ENCODE measurements at places on chromosomes 3 and 15. TPM values are rescaled to one million over a fixed set of nuclear protein-coding genes. Genes with fewer than 3 reads are reported as not detected.

DNA sequence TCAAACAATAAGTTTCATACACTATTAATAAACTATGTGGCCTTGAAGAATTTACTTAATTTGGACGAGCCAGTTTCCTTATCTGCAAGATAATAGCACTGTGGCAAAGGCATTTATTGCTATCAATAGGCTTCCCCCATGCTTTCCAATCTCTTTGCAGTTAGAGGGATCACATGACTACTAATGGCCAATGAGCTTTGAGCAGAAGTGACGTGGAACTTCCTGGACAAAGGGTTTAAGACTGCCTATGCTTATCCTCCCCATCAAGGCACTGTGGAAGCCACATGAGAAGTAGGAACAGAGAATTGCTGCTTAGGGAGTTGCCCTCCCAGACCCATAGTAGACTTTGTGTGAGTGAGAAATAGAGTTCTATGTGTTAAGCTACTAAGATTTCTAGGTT is 16.7 kb upstream of the ZMAT3 start:
- DNase-seq: no peak

ZNF80 gene
- polyA plus RNA-seq: not detected

ISG20 gene
- 1.7 TPM for polyA plus RNA-seq

DNA sequence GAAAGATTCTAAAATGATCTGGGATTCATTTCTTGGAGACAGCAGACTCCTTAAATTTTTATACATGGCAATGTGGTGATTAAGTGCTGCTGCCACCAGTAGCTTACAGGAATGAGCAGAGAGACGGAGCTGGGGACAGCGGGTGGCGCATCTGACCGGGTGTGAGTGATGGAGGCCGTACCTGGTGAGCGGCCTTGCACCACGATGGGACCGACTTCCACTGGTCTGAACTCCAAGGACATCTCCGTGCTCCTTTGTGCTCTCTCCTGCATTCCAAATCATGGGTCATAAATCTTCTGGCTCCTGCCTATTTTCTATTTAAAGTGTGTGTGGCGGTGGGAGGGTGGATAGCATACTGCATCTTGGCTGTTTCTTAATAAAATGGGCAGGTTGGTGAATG is 262.6 kb downstream of the ABHD5 start:
- no peak for DNase-seq

- DNase-seq: no peak
Observed at GRCh38 chr3:15079091-15079490, 14.0 kb upstream of the MRPS25 start.

TM4SF4 gene
- not detected for polyA plus RNA-seq

- DNase-seq: peak; percentile 76
Observed at GRCh38 chr15:39171944-39172368, 408.9 kb upstream of the THBS1 start.

DNA sequence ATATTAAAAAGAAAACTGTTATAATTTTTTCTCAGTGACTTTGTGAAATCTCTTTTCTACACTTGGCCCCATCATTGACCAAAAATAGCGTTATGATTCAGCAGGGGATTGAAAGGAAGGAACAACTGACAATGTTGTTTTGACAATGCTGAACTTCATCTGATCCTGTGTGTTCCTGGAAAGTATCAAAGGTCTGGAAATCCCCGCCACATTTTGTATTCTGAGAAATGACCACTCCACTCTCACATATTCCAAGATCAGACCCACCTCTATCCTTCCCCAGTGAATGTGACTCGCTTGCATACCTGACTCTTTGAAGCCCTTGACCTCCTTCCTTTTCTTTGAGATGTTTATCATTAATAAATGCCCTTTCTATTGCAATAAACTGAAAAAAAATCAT is 9.7 kb upstream of the RIOX2 start:
- peak; percentile 85 for DNase-seq

CCR5 gene
- polyA plus RNA-seq: 0.39 TPM

- DNase-seq: peak; percentile 85
Observed at GRCh38 chr3:56683122-56683817, at the start of gene TASOR. Gene TASOR (minus strand): TSS chr3:56683265. CDS start chr3:56683006, 259 bp downstream.

THPO gene
- polyA plus RNA-seq: 1.1 TPM

MUC13 gene
- not detected for polyA plus RNA-seq

GRCh38 chr3:159191447-159191846 is 389.6 kb downstream of the MFSD1 start:
- DNase-seq: no peak

WDR76 gene
- polyA plus RNA-seq: 13.1 TPM

GRCh38 chr3:155648013-155648591 is 96.8 kb downstream of the PLCH1 start:
- no peak for DNase-seq

KIF7 gene
- polyA plus RNA-seq: 7.9 TPM

DNA sequence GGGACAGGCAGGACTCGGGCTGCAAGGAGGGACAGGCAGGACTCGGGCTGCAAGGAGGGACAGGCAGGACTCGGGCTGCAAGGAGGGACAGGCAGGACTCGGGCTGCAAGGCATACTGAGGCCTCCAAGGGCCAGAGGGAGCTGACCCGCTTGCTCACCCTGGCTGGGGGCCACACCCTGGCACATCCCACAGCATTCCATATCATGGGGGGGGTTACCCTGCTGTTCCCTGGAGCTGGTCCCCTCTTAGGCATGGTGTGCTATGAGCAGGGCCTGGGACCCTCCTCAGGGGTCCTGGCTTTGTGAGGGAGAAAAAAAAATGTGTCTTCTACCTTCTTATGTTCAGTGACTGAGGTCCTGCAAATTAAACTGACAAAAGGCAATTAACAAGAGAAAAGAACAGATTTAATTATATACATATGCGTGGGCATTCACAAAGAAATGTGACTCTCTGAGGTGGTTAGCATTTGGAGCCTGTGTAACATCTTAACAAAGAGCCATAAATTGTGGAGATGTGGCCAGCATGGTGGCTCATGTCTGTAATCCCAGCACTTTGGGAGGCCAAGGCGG is 97.6 kb upstream of the ALDH1A3 start:
- DNase-seq: no peak

- no peak for DNase-seq
Observed at GRCh38 chr3:49164983-49165720, 979 bp downstream of the CCDC71 start.

DNA sequence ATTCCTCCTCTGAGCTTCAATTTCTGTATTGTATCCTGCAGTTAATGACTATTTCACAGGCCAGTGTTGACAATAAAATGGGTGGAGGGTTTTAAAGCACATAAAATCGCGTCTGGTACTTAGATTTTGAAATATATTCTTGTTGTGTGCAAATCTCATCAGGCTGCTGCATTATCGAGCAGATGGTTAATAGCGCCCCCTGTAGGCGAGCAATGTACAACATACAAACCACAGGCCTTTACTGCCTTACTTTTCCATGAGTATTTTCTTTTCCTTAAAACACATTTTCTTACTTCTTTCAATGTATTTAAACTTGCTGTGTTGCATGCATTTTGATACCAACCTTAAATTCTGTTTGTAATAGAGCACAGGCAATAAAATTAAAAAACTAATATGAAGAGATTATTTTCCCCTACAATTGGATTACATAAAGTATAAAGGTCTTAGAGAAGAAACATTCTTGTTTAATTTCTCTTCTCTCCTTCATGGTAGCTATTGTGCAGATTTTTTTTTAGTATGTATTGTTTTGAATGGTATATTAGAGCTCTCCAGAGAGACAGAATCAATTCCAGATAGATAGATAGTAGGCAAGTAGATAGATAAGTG is 608.4 kb downstream of the CADM2 start:
- DNase-seq: peak; percentile 13

DNA sequence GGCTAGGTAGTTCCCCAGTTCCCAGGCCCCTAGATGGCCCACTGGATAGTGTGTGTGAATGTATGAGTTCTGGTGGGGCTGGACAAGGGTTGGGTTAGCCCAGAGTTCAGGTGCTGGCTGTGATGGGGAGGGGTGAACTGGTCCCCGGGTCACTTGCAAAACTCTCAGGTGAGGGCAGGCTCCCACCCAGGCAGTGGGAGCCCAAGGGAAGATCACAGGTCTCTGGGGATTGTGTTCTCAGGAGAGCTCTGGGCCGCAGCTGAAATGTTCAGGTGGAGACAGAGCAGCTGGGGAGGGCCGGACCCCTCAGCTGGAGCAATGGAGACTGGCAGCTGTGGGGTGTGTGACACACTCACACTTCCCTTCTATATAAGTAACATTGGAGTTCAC is 12.8 kb upstream of the FAM98B start:
- no peak for DNase-seq

- peak; percentile 13 for DNase-seq
Observed at GRCh38 chr3:24545887-24546286, 51.2 kb upstream of the THRB start.

- DNase-seq: no peak
Observed at GRCh38 chr3:115233021-115233420, 85.9 kb upstream of the ZBTB20 start.

GRCh38 chr3:4708230-4708629 is 215.1 kb downstream of the ITPR1 start:
- DNase-seq: no peak

TMEM212 gene
- polyA plus RNA-seq: not detected

DNA sequence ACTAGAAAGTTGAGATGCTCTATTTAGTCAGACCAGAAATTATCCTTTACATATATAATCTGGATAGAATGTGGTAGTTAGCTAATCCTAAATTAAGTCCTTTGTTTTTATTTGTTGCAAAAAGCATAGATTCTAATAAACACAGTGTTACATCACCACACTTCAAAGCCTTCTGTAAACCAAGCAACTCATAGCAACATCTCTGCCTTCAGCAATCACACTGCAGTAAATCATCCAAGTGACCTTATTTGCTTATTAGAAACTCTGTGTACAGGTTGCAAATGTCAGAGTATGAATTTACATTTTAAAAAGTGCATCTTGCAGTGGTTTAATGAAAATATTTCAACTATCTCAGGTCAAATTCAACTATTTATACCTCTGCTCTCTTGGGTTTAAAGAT is 242.5 kb downstream of the GBE1 start:
- no peak for DNase-seq
